ENCODE measurements at places on chromosomes 13 and 19. TPM values are rescaled to one million over a fixed set of nuclear protein-coding genes. Genes with fewer than 3 reads are reported as not detected.

CALM3 gene
- total RNA-seq: 217 TPM

CLEC17A gene
- 0.76 TPM for total RNA-seq

GRCh38 chr13:32116210-32116609, 84.6 kb downstream of the FRY start:
- no peak overlapping the region for H3K27ac ChIP-seq
- H3K4me1 ChIP-seq: no peaks in the 10 kb centered on the region
- DNase-seq: no peak
- no peaks in the 10 kb centered on the region for H3K36me3 ChIP-seq
- H3K4me3 ChIP-seq: no peak overlapping the region

CCDC169 gene
- 1.5 TPM for total RNA-seq

- no peak overlapping the region for H3K27ac ChIP-seq
- H3K27me3 ChIP-seq: no peaks in the 10 kb centered on the region
- H3K4me1 ChIP-seq: no peaks in the 10 kb centered on the region
- H3K36me3 ChIP-seq: no peaks in the 10 kb centered on the region
- no peak overlapping the region for H3K4me3 ChIP-seq
Observed at GRCh38 chr13:37701306-37701705, 102.7 kb upstream of the POSTN start.

- H3K36me3 ChIP-seq: no peaks in the 10 kb centered on the region
- DNase-seq: no peak
- no peak overlapping the region for H3K4me3 ChIP-seq
Observed at GRCh38 chr13:18948012-18948663, 233.5 kb downstream of the TUBA3C start.

GRCh38 chr19:28828276-28828870, 384.6 kb downstream of the UQCRFS1 start:
- H3K4me3 ChIP-seq: no peak overlapping the region
- H3K4me1 ChIP-seq: no peaks in the 10 kb centered on the region
- H3K27me3 ChIP-seq: no peaks in the 10 kb centered on the region
- H3K36me3 ChIP-seq: no peaks in the 10 kb centered on the region
- no peak for DNase-seq

GRCh38 chr19:2325281-2326046, 2.9 kb downstream of the LSM7 start:
- no peak overlapping the region for H3K27ac ChIP-seq
- DNase-seq: no peak
- no peak overlapping the region for H3K4me3 ChIP-seq
- peaks cover 19% of the 10 kb centered on the region for H3K4me1 ChIP-seq
- H3K27me3 ChIP-seq: no peaks in the 10 kb centered on the region

MCOLN1 gene
- 24.0 TPM for total RNA-seq
